Pons (tissue), 1 donor: ENCODE measurements at places on chromosomes 12 and 14.

GRCh38 chr12:109714141-109714912 is 702 bp downstream of the FAM222A start:
- DNase-seq = no peak

GRCh38 chr14:48970943-48971342 is 615.2 kb downstream of the RPS29 start:
- no peak for DNase-seq

DNA sequence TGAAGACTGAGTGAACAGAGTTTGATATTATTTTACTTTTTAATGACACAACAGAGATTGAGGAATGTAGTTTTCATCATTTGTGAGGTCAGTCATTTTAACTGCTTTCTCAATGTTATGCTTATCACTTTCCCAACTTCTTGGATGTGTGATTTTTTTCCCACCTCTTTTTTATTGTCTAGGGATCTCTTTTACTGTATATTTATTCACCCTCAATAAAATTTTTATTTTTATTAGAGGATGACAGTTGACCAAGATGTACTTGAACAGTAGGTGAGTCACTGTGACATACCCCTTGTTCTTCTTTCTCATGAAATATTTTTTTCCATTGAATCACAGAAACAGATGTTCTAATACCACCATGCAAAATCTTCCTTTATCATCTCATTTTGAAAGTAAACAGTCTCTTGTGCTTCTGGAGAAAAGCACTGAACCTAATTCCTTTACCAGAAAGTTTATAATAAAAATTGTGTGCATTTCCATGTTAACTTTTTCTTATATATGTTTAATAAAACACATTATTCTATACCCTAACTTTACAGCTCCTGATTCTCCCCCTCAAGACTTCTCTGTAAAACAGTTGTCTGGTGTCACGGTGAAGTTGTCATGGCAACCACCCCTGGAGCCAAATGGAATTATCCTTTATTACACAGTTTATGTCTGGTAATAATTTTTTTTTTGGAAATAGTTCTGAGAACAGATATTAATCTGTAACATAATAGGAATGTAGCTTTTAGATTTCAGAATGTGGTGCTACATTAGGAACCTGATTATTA is 65.9 kb downstream of the PTPRQ start:
- DNase-seq = no peak

DNA sequence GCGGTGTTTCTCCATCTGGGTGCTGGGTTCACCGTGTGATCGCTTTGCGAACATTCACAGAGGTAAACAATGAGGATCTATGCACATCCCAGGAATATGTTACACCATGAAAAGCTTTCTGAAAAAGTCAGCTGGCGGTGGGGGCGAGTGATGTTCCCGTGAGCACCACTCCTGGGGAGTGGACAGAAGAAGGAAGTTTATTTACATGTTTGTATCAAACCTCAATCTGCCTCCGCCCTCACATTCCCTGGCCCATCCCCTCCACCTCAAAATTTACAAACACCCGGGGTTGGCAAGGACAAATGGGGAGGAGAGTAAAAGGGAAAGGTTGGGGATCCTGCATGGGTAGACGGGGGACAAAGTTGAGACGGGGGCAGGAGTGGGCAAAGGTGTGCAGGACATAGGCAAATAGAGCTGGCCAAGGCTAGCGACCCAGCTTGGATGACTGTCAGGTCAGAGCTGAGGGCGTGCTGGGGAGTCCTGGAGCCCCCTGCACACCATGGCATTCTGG is 6.9 kb downstream of the TNFRSF1A start:
- DNase-seq = no peak

GRCh38 chr12:132620113-132620898 is 1.7 kb downstream of the P2RX2 start:
- DNase-seq = no peak

DNA sequence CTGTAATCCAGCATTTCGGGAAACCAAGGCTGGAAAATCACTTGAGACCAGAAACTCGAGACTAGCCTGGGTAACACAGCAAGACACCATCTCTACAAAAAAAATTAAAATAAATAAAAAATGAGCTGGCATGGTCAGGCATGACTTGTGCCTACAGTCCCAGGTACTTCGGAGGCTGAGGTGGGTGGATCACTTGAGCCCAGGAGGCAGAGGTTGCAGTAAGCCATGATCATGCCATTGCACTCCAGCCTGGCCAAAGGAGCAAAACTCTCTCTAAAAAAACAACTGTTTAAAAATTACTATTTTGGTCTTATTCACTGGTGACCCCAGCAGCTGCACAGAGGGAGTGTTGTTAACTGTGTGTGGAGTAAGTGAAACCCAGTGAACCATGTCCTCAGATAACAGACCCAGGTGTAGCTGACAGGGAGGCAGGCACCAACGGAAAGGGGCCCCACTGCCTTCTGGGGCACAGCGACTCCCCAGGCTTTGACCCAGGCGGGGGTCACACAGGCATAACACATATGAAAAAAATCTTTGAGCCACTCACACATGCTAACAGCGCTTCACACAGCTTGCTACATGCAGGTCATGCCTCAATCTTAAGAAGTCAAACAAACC is 12.1 kb downstream of the DDX54 start:
- DNase-seq = no peak

DNA sequence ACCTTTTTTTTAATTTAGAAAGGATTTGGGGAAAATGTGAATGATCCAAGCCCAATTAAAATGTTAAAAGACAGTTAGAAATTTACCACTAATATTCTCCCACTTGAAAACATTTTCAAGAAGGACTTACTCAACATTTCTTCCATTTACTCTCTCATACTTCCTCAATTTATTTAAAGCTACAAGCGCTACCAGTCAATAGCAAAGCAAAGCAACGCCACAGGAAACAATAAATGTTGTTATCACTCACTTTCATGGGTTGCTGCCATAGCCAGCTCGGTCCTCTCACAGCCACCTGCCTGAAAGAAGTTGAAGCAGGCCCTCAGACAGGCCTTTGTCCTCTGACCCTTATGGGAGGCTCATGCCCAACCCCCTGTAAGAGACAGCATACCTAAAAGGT is 6.0 kb upstream of the SOS2 start:
- no peak for DNase-seq

DNA sequence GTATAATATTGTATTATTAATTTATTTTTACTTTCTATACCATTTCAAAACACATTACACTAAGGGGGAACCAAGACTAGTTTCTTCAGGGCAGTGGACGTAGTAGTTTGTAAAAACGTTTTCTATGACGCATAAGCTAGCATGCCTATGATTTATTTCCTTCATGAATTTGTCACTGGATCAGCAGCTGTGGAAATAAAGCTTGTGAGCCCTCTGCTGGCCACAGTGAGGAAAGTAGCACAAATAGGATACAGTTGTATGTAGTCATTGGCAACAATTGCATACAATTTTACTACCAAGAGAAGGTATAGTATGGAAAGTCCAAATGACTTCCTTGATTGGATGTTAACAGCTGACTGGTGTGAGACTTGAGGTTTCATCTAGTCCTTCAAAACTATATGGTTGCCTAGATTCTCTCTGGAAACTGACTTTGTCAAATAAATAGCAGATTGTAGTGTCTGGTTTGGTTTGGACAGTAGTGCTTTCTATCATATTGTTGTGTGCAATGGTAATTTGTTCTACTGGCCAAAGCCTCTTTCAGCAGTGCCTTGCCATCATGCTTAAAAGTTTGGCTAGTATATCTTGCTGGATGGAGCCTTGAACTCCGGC is 24.3 kb upstream of the PLEKHD1 start:
- peak; percentile 75 for DNase-seq

- peak; percentile 67 for DNase-seq
Observed at GRCh38 chr14:44961151-44961553, 595 bp downstream of the KLHL28 start.

DNA sequence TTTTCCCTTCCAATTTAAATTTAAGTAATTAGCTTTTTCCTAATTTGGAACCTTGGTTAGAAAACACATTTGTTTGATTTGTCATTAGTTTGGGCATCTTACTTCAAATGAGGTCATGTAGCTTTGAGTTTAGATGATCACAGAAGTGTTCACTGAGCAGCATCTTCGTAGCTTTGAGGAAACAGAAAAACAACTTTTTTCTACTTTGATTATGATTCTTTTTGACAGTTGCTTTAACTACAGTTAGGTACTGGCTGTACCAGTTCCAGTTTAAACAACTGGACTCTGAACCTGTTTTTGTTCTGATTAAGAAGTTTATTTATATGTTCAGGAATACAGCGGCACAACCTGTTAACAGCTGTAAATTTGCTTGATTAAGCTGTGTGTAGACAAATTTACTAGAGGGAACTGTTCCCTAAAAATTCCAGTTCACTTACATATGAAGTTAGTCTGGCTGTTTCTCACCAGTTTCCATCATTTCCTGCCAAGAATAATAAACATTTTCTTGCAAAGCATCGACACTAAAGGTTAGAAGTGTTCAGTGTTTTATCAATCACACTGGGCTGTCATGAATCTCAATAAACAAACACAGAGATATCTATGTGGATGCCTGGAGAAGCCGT is 191.9 kb downstream of the RAD51B start:
- no peak for DNase-seq

GRCh38 chr14:63378444-63378843 is 59.7 kb upstream of the GPHB5 start:
- no peak for DNase-seq

DNA sequence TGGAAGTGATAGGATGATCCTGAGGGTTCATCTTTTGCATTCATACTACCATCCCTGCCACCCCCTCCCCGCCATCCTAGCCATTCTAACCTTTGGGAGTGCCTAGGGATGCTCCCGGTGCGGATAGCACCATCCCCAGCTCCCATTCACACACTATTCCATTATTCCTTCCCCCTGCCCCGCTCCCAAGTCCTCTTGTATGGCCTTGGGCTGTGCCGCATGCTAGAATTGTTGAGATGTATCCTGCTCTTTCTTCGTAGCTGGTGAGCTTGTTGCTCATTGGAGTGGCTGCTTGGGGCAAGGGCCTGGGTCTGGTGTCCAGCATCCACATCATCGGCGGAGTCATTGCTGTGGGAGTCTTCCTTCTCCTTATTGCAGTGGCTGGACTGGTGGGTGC is 644 bp downstream of the TSPAN31 start:
- DNase-seq = no peak

DNA sequence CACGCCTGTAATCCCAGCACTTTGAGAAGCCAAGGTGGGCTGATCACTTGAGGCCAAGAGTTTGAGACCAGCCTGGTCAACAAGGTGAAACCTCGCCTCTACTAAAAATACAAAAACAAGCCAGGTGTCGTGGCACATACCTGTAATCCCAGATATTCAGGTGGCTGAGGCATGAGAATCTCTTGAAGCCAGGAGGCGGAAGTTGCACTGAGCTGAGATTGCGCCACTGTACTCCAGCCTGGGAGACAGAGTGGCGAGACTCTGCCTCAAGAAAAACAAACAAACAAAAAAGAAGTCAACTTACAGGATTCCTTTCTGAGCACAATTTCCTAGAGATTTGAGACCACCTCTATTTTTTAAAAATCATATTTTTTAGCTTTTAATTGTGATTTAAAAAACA is 45.3 kb downstream of the DGLUCY start:
- DNase-seq = no peak

DNA sequence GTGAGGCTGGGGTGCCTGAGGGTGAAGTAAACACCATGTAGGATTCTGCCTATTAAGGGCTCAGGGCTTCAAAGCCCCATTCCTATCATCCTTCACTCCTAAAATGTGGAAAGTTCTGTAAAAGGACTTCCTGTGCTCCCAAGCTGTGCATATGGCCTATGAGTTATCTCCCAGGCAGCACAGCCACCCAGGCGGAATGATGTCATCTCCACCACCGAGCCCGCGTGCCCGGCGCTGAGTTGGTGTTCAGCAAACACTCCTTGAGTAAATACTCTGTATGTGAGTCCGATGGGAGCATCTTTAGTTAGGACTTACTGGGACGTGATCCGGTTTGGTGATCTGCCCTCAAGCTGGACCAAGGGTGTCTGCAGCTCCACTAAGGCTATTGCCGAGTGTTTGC is 437.3 kb downstream of the MED13L start:
- DNase-seq = no peak

DNA sequence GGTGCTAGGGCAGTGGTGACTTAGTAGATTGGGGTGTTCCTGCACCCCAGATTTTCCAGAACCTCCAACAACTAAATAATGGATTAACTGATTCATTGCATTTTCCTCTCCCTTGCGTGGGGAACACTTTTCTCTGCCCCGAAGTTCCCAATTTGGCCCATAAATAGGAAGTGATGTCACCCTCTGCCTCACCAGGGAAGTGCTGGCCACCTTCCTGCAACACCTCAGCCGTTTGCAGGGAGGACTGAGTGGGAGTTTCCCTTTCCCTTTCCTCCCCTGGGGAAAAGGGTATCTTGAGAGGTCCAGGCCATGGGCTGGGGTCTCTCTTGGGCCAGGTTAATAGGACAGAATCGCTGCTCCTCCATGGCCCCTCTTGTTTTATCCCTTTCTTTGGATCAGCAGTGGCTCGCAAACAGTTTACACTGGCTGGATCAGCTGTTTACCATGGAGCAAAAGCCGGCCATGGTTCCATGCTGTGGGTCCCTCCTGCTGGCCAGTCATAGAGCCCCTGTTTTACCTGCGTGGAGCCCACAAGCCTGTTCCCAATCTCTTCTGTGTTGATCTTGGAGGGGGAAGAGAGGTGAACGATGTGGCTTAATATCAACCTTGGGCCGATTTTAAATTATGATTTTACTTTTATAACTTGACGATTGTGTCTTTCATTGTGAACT is 91.6 kb upstream of the VRK1 start:
- no peak for DNase-seq

DNA sequence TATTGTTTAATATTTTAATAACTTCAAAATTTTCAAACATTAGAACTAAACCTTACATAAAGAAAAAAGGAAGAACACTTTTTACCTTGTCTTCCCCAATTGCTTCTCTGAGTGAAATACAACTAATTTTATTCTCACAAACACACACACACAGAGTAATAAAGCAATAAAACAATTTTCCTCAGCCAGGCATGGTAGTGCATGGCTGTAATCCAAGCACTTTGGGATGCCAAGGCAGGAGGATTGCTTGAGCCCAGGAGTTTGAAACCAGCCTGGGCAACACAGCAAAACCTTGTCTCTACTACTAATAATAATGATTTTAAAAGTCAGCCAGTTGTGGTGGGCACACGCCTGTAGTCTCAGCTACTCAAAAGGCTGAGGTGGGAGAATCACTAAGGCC is 13.1 kb downstream of the PPP1R12A start:
- no peak for DNase-seq
